KBM-7 (cell line): ENCODE measurements at places on chromosomes 7 and 10.
A peak's percentile ranks its signal among the peaks of the same experiment; 100 is the strongest.

GRCh38 chr7:105637755-105638154 is 56.5 kb upstream of the EFCAB10 start:
- DNase-seq, result no peak

GRCh38 chr7:757741-758163 is 30.7 kb upstream of the PRKAR1B start:
- peak; percentile 67 for DNase-seq

GRCh38 chr7:24707988-24708615 is 49.2 kb downstream of the GSDME start:
- no peak for DNase-seq

GRCh38 chr10:43044448-43044921 is 32.4 kb upstream of the RET start:
- DNase-seq, result no peak

- no peak for DNase-seq
These were observed 408.9 kb upstream of the SEMA3D start for GRCh38 chr7:85595750-85596178.

- DNase-seq, result peak; percentile 58
These were observed 72.1 kb upstream of the LYZL2 start for GRCh38 chr10:30701451-30702173.

DNA sequence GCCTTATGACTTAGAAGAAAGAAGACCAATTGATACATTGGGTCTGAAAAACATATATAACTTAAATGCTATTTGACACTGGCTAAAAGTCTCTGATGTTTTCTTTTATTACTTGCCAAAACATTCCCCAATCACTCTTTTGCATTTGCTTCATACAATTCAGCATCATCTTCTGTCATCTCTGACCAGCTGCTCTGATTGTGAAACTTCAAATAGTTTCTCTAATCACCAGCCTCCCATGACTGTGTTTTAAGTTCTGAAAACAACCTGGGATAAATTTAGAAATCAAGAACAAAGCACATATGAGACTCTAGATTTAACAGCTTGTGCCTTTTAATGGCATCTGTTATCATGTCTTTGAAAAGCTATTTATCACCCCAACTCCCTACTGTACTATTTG is 208.4 kb upstream of the KCND2 start:
- no peak for DNase-seq

DNA sequence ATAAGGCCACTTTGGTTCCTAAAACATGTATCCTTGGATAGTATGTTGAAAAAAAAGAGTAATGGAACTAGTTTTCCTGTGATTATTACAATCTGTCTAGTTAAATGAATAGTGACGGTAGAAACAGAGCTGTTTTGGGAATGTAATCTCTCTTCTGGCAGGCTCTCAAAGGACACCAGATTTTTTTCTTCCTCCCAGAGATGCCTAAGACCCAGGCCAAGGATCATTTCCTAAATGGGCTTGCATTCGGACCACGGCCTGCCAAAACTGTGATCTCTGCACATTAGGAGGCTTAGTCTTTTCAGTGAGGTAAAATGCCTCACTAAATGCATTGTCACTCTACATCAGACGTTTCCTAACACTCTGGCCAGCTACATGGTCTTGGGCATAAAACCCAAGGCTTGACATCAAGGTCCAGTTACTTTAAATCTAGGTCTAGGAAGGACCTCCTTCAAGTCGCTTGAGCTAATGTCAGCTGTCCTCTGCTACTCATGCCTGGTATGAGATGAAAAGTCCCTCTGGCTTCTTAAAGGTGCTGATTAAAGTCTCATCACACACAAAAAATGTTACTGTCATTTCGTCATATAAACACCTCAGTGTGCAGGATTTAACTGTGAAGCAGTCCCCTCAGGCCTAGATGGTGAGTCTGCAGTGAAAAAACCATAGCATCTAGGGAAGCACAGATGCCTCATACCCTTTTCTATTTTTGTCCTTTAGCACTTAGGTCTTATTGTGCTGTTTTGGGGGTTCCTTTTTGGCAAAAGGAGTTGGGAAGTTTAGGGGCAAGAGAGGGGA is 47.7 kb downstream of the DLD start:
- no peak for DNase-seq

DNA sequence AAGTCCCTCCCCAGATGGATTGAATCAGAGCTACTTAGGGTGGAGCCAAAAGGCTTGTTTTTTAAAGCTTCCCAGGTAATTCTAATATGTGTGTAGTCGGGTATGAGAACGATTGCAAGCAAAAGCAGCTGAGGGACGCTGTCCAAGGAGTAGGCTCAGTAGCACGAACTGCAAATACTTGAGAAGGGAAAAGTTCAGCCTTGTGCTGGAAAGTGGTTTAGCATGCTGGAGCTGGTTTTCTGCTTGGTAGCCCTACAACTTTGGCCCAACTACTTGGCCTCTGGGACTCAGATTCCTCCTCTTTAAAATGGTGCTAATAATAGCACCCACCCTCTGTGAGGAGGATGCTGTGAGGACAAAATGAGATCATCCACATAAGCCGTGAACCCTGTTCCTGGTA is 76.2 kb downstream of the AHR start:
- DNase-seq, result no peak

- DNase-seq, result no peak
These were observed 11.9 kb upstream of the COL1A2 start for GRCh38 chr7:94382746-94383145.

- DNase-seq, result no peak
These were observed 3.4 kb downstream of the PHYH start for GRCh38 chr10:13296476-13296875.

DNA sequence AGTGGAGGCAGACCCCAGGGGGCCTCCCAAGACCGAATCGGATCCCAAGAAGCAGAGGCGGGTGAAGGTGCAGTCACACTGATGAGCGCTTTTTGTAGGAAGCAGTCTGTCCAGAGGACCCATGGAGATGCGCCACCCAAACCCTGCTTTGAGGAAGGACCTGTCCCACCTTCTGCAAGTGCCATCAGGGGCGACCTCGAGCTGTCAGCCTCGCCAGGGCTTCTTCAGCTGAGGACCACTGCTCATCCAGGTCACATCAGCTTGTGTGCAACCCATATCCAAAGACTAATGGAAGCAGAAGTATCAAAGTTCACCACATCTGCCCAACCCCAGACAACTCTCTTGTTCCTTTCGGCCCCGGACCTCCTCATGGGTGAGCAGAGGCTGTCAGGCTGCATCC is 61.5 kb downstream of the KCNH2 start:
- no peak for DNase-seq

GRCh38 chr10:118783776-118784545 is 29.2 kb upstream of the CACUL1 start:
- no peak for DNase-seq

DNA sequence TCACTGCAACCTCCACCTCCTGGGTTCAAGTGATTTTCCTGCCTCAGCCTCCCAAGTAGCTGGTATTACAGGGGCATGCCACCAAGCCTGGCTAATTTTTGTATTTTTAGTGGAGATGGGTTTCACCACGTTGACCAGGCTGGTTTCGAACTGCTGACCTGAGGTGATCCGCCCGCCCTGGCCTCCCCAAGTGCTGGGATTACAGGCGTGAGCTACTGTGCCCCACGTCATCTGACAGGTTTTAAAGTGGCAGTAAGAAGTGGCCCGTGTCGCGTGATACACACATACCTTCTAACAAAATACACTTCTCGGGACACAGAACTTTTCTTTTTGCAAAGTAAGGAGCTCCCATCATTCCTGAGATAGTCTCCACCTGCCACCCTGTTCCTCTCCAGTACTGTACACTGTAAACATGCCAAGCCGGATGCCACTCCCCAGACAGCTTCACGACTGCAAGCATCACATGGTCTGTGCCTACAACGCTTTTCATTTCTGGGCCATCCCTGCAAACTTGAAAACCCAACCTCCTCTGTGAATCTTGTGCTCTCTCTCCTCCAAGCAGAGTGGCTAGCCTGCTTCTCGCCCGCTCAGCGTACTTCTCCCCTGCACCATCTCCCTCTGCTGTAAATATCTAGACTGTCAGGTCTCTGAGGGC is 256.3 kb upstream of the KLF14 start:
- no peak for DNase-seq

DNA sequence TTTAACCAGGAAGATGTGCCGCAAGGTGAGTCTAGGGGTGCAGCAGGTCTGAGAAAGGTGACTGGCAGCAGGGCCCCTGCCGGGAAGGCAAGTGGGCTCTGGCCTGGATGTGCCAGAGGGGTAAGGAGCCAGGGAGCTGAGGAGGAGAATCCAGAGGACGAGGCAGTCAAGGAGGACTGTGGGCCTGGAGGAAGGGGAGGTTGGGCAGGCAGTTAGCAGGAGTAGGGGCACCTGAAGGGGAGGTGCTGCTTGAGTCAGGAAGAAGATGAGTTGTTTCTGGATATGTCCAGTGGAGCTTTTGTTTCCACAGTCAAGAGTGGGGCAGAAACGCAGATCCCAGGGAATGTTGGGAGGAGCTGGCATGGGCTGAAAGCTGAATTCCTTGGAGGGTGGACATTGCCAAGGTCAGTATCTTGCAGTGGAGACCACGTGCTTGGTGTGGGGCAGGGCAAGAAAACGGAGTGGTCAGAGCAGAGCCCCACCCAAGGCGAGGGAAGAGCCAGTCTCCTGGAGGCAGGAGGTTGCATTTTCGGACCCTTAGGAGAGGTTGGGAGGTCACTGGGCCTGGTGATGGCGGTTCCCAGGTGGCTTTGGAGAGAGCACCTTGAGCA is 34.0 kb downstream of the MINDY4 start:
- DNase-seq, result no peak

GRCh38 chr10:119602241-119603095 is 5.7 kb upstream of the TIAL1 start:
- peak; percentile 66 for DNase-seq

GRCh38 chr7:105006367-105007136 is 7.5 kb upstream of the KMT2E start:
- DNase-seq, result no peak

DNA sequence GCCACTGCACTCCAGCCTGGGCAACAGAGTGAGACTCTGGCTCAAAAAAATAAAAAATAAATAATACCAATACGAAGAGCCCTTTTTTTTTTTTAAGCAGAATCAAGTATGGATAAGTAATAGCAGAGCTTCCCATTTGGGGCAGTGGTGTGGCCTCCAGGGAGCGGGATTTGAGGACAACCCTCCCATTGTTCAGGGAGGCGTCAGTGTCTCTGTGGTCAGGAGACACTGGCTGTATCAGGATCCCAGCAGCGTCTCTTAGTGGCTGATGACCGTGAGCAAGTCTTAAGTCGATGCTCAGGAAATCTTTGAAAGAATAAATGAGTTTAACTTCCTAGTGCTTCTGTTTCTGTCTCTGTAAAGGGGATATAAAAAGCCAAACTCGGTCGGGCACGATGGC is 25.2 kb upstream of the SH2B2 start:
- DNase-seq, result no peak

DNA sequence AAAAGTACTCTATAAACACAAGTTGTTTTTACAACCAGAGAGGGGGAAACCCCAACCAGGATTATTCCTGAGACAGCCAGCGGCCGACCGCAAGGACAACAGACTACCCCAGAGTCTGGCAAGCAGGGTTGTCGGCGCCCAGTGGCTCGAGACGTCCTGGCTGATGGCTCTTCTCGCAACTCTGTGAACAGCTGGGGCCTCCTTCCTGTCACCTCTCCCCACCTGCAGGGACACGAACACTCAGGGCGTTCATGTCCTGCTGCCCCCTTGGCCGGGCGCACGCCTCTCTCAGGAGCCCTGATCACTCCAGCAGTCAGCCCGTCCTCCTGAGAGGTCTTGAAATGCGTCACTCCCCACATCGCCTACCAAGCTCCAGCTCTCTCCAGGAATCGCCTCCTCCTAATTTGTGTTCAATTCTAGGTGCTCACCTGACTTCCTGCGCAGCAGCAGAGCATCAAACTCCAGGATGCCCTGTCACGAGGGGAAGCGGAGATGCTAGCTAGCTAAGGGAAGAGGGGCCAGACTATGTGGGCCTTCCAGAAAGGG is 66.4 kb upstream of the TNRC18 start:
- no peak for DNase-seq

GRCh38 chr10:24483701-24484100 is 240.0 kb downstream of the ARHGAP21 start:
- no peak for DNase-seq

DNA sequence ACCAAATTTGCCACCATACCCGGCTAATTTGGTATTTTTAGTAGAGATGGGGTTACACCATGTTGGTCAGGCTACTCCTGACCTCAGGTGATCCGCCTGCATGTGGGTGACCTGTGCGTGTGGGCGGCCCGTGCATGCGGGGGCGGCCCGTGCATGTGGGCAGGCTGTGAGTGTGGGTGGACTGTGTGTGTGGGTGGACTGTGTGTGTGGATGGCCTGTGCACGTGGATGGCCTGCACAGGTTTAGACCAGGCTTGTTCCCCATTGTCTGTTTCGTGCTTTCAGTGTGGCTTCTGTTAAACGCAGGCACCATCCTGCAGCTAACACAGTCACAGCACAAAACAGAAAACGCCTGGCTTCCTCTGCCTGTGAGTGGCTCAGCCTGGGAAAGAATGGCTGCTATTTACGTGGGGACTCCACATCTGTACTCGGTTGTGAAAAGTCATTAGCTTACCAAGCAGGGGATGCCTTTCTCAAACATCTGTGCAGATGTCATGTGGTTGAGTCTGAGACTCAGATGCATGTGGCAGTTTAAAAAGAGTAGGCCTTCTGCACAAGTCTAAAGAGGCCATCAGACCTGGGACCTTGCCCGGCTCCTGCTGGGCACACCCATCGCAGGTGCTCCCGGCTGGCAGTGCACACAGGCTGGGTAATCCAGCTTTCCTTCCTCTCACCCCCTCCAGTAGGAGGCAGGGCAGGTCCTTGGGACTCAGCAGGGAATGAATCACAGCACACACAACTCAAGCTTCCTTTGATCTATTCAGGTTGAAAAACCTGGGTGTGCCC is 91.6 kb downstream of the COBL start:
- no peak for DNase-seq

DNA sequence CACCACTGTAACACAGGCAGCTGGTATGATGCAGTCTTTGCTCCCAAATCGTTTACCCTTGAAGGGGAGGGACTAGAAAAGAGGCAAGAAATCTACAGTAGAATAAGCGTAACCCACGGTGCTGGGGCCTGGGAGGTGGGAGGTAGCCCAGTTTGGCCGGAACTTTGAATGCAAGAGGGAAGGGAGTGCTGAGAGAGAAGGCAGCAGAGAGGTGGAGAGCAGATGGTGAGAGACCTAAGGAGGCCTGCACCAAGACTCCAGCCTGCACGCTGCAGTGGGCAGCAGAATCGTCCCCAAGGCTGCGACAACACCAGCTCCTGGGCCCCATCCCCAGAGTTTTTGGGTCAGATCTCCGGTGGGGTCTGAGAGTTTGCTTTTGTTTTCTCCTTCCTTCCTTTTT is 547.5 kb downstream of the GALNT17 start:
- DNase-seq, result no peak

- DNase-seq, result no peak
These were observed 2.4 kb upstream of the MEOX2 start for GRCh38 chr7:15688911-15689310.
